Stomach (tissue), 19 donors: ENCODE measurements at places on chromosomes 4 and X. TPM values are rescaled to one million over a fixed set of nuclear protein-coding genes. Genes with fewer than 3 reads are reported as not detected.
A peak's percentile ranks its signal among the peaks of the same experiment; 100 is the strongest.

- DNase-seq: no peak
- no peak overlapping the region for H3K27ac ChIP-seq
- no peak overlapping the region for H3K4me3 ChIP-seq
- peaks cover 38% of the 10 kb centered on the region for H3K27me3 ChIP-seq
Measured at GRCh38 chrX:153867671-153868070, 18.3 kb downstream of the L1CAM start.

DNA sequence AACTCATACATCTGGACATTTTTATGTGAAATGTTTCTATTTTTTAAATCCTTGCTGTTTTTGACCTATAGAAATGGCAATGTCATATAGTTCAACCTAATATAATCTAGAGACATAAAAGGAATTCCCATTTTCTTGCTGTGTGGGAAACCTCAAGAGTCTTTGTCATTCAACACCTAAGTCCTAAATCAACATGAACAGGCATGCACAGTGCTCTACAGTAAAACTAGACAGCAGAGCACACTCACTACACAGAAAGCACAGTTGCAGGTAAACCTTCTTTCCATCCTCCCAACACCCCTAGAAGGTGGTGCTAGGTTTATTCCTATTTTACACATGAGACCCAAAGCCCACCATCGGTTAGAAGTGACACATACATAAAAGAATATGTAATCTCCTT is 79.1 kb upstream of the C1QTNF7 start:
- no peaks in the 10 kb centered on the region for H3K27me3 ChIP-seq
- no peak overlapping the region for H3K4me3 ChIP-seq

Gene KLB
- not detected for total RNA-seq

Gene TBC1D8B
- 117 TPM for total RNA-seq

DNA sequence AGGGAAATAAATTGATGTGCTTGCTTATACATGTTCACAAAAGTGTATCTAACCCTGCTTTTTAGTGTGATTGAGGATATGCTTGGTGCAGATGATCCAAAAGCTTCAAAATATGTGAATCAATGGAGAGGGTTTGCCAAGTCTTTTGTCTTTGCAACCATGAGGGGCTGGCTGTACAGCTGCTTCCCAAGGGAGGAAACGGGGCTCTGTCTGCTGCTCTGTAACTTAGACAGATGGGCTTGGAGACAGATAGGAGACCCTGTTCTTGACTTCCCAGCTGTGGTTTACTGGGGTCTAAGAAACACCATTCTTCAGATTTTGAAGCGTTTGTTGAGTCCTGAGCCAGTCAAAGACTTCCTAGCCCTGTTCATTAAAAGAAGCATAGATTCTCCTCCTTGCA is 152.3 kb downstream of the DCLK2 start:
- no peak for DNase-seq
- H3K4me1 ChIP-seq: peaks cover 10% of the 10 kb centered on the region
- H3K27ac ChIP-seq: no peak overlapping the region
- no peak overlapping the region for H3K4me3 ChIP-seq
- H3K27me3 ChIP-seq: no peaks in the 10 kb centered on the region

Gene MAGEB1
- not detected for total RNA-seq

Gene HTN3
- total RNA-seq: not detected

Gene PRKG2
- total RNA-seq: not detected

- H3K4me1 ChIP-seq: no peaks in the 10 kb centered on the region
- no peaks in the 10 kb centered on the region for H3K27me3 ChIP-seq
- no peak overlapping the region for H3K4me3 ChIP-seq
- no peak for DNase-seq
- H3K27ac ChIP-seq: no peak overlapping the region
Measured at GRCh38 chr4:17468619-17469221, 43.2 kb downstream of the QDPR start.

Gene PDZD4
- total RNA-seq: 7.2 TPM

DNA sequence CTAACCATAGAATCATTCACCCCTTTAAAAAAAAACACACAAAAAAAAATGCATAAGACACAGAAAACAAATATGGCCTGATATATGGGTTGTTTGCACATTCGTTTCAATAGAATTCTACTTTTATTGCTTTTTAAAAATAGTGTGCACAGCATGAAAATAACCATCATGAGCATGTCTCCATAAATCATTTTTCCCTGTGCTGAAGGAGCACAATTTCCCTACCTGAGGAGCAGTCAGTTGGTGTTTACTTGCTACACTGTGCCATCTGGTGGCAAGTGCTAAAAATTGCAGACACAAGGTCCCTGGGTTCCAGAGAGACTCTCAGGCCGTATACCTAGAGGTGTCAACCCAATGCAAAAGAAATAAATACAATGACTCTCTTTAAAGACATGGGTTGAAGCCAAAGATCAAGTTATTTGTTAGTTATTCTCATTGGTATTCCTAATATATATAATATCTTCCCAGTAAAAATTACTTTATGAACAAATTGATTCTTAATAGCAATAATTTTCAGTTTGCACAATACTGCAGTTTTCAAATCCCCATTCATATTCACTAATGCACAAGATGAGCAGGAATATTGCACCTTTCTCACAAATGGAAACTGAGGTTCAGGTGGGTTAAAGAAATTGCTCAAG is 551.4 kb downstream of the IQCM start:
- H3K36me3 ChIP-seq: no peaks in the 10 kb centered on the region
- H3K27me3 ChIP-seq: no peaks in the 10 kb centered on the region
- H3K4me3 ChIP-seq: no peak overlapping the region
- H3K27ac ChIP-seq: no peak overlapping the region
- no peaks in the 10 kb centered on the region for H3K4me1 ChIP-seq
- peak; percentile 56 for DNase-seq

DNA sequence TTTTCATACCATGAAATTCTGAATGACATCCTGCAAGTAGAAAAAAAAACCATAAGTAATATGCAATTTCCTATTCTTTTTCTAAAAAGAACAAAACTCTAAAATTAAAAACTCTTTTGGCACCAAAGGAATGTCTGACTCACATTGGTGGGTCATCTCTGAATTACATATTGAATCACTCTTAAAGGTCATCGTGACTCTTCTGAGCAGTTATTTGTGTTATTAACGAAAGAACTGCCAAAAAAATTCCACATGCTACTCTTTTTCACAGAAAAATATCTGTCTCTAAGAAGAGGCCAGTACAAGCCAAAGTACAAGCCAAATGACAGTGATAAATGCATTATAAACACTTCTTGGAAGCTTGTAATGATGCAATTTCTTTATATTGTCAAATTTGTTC is 282.2 kb downstream of the GUCY2F start:
- H3K27me3 ChIP-seq: no peaks in the 10 kb centered on the region
- H3K36me3 ChIP-seq: no peaks in the 10 kb centered on the region
- DNase-seq: peak; percentile 27
- H3K4me1 ChIP-seq: no peaks in the 10 kb centered on the region

Gene ADRA2C
- 1.5 TPM for total RNA-seq

Gene NAP1L3
- total RNA-seq: 7.2 TPM

DNA sequence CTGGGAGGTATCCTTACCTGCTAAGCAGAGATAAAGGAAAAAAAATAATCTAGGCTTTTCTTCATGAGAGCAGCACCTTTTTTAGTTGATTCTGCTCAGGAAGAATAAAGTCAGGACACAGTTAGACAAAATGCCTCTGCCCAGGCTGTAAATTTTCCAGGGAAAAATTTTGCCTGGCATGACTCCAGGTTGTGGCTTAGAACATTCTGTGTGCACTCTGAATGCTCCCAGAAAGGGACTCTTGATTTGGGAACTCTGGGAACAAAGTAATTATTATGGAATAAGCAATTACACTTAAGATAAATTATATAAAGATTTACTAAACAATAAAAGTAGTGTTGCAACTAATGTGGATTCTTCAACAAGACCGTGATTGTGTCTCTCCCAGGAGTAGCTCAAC is 826.2 kb upstream of the TENM3 start:
- H3K27ac ChIP-seq: no peak overlapping the region
- H3K36me3 ChIP-seq: no peaks in the 10 kb centered on the region
- peak; percentile 16 for DNase-seq

- no peak overlapping the region for H3K4me3 ChIP-seq
- DNase-seq: no peak
- H3K27ac ChIP-seq: no peak overlapping the region
- H3K27me3 ChIP-seq: no peaks in the 10 kb centered on the region
- H3K4me1 ChIP-seq: peaks cover 11% of the 10 kb centered on the region
Measured at GRCh38 chr4:123889507-123889906, 492.9 kb downstream of the SPRY1 start.

GRCh38 chr4:78613522-78614321 is 62.2 kb downstream of the ANXA3 start:
- H3K27me3 ChIP-seq: no peaks in the 10 kb centered on the region
- no peaks in the 10 kb centered on the region for H3K36me3 ChIP-seq
- no peak overlapping the region for H3K4me3 ChIP-seq
- H3K27ac ChIP-seq: no peak overlapping the region
- DNase-seq: no peak
- H3K4me1 ChIP-seq: peaks cover 12% of the 10 kb centered on the region

Gene ABCG2
- 6.4 TPM for total RNA-seq

GRCh38 chr4:162841753-162842152 is 324.9 kb downstream of the NAF1 start:
- no peak overlapping the region for H3K27ac ChIP-seq
- no peaks in the 10 kb centered on the region for H3K27me3 ChIP-seq
- H3K36me3 ChIP-seq: no peaks in the 10 kb centered on the region
- no peak for DNase-seq
- H3K4me1 ChIP-seq: no peaks in the 10 kb centered on the region

- no peak for DNase-seq
- no peaks in the 10 kb centered on the region for H3K27me3 ChIP-seq
- no peak overlapping the region for H3K27ac ChIP-seq
- H3K4me3 ChIP-seq: no peak overlapping the region
- H3K4me1 ChIP-seq: no peaks in the 10 kb centered on the region
Measured at GRCh38 chr4:56220261-56220660, 167.0 kb downstream of the AASDH start.

DNA sequence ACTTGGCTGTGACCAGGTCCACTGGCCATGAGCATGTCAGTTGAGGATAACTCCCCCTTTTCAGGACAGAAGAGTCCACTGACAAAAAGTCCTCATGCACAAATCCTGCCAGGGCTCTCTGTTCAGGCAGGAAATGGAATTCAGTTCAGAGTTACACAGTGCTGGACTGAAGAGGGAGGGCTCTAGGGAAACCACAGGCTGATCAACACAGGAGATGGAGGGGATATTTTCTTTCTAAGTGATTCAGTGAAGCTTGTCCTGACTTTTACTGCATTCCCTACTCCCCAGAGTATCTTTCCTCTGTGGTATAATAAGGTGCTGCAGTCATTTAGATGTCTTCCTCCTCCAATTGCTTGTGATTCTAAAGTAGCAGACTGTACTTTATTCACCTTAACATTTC is 335.5 kb upstream of the IGFBP7 start:
- no peak overlapping the region for H3K27ac ChIP-seq
- no peaks in the 10 kb centered on the region for H3K36me3 ChIP-seq
- H3K4me3 ChIP-seq: no peak overlapping the region

DNA sequence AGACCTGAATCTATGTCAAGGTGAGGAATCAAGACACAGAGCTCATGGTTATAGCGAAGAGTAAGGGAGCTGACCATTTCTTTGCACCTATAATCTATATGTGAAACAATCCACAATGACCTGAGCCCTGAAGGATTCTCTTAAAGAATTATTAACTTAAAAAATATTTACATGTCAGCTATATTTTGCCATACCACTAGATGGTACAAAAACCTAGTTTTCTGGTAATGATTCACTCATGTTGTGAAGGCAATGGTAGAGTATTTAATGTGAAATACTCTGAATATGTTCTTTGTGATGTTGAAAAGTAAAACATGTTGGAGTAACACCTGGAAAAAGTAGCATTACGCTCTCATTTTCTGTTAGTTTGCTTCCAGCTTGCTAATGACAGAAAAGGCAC is 40.0 kb downstream of the VGLL1 start:
- no peaks in the 10 kb centered on the region for H3K36me3 ChIP-seq
- no peak for DNase-seq
- H3K4me3 ChIP-seq: no peak overlapping the region
- H3K27ac ChIP-seq: no peak overlapping the region
- no peaks in the 10 kb centered on the region for H3K4me1 ChIP-seq

GRCh38 chr4:40335525-40335894 is 377 bp downstream of the CHRNA9 start:
- no peaks in the 10 kb centered on the region for H3K36me3 ChIP-seq
- no peaks in the 10 kb centered on the region for H3K4me1 ChIP-seq
- no peak for DNase-seq
- no peak overlapping the region for H3K4me3 ChIP-seq

Gene SFRP2
- not detected for total RNA-seq

Gene PDE5A
- total RNA-seq: 47.8 TPM
